NCI-H1092 treated with DMSO at 0.1 percent for 48 hours (cell line): ENCODE measurements at places on chromosomes 13 and 19.

DNA sequence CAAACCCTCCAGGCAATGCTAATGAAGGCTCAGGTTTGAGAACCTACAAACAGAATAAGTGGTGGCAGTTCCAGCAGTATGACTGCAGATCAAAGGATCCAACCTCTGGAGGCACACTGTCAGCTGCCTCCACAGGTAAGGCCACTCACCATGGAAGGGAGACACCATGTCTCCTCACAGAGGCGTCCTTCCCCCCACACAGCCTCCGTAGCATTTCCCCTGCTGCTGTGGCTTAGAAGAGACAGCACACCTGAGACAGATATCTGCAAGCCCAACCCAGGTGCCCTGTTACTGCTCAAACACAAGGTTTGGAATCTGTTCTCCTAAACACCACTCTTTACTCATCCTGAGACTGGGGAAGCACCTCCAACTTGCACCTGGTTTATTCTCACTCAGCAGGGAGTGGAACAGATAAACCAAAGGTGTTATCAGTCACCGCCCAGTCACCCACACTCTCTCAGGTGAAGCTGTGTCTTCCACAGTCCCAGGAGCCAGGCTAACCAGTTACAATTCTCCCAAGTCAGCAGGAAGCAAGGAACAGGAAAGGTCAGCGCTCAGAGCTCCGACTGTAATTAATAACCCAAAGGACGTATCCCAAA lies 311.2 kb downstream of the FOXO1 start:
- DNase-seq = no peak

DNA sequence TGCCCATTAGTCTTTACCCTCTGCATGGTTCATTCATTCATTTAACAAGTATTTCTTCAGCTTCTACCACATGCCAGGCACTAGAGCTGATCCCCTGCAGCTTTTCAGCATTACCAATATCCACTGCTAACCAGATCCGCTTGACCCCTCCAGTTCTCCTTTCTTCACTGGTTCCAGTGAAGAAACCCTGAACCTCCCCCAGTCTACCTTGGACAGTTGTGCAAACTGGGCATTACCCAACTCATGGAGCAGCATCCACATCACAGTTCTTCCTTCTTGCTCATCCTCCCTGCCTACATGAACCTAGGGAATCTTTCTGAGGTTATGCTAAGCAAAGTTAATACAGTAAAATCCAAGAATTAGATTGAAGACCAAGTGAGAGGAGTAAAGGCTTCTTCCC lies 78.7 kb upstream of the SERP2 start:
- DNase-seq = no peak

DNA sequence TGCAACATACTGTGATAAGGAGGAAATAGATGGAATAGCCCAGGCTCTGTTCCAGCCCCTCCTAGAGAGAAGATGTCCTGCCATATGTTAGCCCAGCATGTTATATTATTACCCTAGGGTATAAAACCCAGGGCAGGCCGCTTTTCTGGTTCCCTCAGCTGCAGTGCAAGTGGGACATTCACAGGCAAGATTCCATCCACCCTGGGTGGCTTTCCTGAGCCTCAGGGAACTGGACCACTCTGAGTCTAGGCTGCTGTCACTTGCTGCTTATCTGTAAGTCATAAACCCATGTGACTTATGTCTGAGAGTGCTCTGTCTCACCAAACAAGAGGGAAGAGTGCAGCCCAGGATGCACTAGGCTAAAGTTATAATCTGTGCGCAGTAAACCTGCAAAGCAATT lies 413.2 kb downstream of the MZT1 start:
- DNase-seq = no peak

DNA sequence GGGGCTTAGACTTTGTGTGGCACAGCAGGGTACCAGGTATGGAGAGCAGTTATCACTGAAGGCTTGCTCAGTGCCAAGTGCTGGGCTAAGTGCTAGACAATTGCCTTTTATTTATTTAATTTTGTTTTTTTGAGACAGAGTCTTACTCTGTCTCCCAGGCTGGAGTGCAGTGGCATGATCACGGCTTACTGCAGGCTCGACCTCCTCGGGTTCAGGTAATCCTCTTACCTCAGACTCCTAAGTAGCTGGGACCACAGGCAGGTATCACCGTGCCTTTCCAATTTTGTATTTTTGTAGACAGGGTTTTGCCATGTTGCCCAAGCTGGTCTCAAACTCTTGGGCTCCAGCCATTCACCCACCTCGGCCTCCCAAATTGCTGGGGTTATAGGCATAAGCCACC lies 256.9 kb downstream of the ZNF536 start:
- DNase-seq = no peak

DNA sequence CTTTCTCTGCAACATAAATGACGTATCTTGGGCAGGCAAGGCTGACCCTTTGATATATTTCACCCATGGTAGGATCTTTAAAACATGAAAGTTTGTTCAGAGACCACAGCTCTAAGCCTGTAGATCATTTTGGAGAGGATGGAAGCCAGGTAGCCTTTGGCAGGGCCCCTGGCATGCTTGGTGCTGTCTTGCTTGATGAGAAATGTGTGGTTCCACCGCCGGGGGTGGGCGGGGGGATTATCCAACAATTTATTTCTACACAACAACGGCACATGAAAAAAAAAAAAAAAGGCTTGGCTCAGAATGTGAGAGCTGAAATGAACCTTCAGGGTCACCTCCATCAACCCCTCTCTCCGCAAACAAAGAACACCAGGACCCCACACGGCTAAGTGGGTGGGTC lies 112.9 kb upstream of the MBNL2 start:
- no peak for DNase-seq

GRCh38 chr13:33723365-33723764 lies 94.6 kb upstream of the RFC3 start:
- DNase-seq = no peak

DNA sequence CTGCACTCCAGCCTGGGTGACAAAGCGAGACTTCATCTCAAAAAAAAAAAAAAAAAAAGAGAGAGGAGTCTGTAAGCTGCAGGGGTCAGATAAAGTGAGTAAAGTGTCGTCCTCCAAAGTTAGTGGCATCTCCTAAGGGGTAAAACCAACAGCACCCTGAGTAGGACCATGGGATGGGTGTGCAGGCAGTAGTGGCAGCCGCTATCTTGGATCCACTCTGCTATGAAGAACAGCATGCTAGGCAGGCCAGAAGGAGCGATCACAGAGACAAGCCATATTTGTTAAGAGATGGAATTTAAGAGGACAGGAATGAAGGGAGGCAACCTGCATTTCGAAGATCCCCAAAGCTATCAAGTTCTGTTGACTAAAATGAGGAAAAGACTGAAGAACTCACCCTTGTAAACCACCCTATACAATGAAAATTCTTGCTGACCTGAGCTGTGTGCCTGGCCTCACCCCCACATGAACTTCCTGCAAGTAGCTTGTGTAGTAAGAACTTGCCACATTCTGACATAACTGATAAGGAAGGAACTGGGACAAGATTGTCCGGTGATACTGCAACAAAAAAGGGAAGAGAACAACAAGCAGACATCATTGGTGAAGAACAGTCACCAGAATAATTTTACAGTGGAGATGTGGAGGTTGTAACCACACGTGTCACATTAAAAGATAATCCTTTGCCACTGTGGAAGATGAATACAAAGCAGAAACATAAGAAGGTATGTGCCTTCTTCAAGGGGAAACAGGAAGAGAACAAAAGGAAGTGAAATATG lies 16.2 kb downstream of the DPY19L3 start:
- DNase-seq = no peak

GRCh38 chr19:1164684-1165531 lies 9.2 kb downstream of the SBNO2 start:
- no peak for DNase-seq

DNA sequence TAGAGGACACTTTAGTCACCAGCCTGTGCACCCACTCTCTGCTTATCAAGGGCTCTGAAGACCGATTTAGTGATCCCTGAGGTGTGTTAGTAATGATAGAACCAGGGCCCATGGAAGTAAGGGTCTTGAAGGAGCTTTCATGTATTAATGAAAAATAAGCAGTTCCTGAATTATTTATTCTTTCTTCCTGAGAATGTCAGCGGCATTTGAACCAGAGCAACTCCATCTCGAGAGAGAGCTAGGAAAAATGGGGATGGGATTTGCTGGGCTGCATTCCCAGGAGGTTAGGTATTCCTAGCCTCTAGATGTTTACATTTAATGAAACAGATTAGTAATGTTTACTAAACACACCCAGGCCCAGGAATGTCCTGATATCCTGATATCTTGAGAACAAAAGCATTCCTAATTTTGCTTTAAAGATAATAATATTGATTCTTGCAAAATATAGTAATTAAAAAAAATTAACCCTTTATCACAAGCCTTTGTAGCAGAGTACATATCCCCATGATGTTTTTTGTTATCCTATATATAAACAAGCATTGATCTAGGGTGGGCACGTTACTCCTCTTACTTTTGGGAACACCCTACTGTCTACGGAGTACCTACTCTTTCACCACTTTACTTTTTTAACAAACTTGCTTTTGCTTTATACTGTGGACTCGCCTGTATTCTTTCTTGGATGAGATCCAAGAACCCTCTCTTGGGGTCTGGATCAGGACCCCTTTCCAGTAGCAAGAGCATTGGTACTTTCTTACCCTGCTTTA lies 63.1 kb downstream of the COG3 start:
- DNase-seq = no peak

GRCh38 chr13:95485518-95486144 lies 66.9 kb upstream of the CLDN10 start:
- DNase-seq = no peak

DNA sequence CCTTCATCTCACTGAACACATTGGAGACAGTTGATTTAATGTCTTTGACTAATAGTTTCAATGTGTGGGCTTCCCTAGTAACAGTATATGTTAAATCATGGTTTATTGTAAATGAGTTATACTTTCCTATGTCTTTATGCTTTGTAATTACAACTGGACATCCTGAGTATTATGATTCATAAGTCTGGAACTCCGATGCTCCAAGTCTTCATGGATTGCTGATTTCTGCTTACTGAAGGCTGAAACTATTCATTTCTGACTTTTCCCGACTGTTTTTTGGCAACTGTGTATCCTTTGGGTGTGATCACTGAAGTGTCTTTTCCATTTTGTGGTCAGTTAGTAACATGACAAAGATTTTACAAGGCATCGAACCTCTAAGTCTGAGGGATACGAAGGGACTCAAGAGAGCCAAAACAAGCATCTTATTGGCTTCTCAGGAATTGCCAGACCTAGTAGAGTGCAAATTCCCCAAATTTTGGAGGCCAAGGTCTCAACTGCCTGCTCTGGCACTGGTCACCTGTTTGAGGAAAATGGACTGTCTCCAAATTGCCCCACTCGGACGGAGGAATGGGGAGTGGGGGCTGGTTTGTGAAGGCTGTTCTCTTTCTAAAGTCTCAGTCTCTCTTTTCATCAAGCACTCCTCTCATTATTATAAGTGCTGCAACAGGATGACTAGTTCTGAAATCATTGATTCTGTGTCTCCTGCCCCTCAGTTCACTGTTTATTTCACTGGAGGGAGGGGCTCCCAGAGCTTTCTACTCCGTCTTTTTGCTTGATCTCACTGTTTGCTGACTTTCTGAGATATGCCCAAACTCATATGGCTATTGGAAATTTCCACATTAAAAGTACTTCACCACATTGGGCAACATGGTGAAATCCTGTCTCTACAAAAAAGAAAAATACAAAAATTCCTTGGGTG lies 20.2 kb upstream of the CD70 start:
- no peak for DNase-seq

GRCh38 chr19:51341976-51342580 lies at the start of gene VSIG10L:
Gene VSIG10L (minus strand): TSS chr19:51342139. CDS start chr19:51342124, 15 bp downstream.
- no peak for DNase-seq

DNA sequence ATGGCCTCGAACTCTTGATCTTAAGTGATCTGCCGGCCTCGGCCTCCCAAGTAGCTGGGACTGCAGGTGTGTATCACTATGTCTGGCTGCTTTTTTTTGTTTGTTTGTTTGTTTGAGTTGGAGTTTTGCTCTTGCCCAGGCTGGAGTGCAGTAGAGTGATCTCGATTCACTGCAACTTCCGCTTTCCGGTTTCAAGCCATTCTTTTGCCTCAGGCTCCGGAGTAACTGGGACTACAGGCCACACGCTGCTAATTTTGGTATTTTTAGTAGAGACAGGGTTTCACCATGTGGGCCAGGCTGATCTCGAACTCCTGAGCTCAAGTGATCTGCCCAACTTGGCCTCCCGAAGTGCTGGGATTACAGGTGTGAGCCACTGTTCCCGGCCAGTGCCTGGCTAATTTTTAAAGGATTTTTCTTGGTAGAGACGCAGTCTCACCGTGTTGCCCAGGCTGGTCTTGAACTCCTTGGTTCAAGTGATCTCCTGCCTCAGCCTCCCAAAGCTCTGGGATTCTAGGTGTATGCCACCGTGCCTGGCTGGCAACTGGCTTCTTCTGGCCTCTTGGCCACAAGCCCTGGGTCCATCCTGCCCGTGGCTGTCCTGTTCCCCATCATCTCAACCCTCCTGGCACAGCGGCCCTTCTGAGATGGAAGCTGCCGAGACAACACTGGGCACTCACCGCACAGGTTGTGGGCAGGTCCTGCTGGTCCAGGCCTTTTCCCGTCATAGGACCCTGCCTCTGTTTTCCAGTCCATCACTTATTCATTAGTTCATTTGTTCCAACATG lies 11.5 kb downstream of the TECR start:
- no peak for DNase-seq

- DNase-seq = no peak
These were observed 9.1 kb downstream of the CACTIN start for GRCh38 chr19:3617463-3617862.

DNA sequence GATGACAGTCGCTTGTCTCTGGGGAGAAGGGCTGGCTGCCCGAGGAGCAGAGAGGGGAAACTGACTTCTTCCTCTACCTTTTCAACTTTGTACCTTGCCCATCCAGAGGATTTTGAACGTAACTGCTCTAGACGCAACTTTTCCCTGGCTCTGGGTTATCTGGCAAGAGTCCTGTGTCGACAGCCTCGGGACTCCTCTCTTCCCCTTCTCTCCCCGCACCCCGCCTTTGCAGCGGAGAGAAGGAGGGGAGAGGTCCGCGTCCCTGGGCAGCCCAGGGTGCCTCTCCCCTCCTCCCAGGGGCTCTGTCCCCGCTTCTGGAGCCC lies 574 bp downstream of the SH3GL1 start:
- DNase-seq = peak; percentile 58

DNA sequence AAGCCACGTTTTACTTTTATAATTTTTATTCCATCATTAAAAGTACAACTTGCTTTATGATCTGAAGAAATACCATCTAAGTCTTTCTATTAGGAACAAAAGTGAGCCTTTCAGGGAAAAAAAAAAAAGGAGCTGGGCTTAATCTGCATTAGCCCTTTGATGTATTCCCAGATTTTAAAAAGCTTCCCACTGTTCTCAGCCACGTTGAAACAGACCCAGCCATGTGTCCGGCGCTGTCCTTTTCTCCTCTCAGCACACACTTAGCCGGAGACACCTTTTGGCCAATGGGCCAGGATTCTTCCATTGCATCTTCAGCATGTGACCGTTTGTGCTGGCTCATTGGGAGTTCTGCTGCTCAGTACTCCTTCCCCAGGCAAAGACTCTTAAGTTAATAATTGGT lies 105.5 kb downstream of the GGACT start:
- DNase-seq = no peak

- DNase-seq = no peak
These were observed 36.8 kb downstream of the ACSBG2 start for GRCh38 chr19:6172074-6172863.
